ENCODE measurements at places on chromosomes 2 and 18.

- DNase-seq = no peak
Observed at GRCh38 chr2:222930862-222931261, 70.0 kb downstream of the ACSL3 start.

GRCh38 chr2:23760736-23761135 lies 166.2 kb downstream of the ATAD2B start:
- DNase-seq = no peak

DNA sequence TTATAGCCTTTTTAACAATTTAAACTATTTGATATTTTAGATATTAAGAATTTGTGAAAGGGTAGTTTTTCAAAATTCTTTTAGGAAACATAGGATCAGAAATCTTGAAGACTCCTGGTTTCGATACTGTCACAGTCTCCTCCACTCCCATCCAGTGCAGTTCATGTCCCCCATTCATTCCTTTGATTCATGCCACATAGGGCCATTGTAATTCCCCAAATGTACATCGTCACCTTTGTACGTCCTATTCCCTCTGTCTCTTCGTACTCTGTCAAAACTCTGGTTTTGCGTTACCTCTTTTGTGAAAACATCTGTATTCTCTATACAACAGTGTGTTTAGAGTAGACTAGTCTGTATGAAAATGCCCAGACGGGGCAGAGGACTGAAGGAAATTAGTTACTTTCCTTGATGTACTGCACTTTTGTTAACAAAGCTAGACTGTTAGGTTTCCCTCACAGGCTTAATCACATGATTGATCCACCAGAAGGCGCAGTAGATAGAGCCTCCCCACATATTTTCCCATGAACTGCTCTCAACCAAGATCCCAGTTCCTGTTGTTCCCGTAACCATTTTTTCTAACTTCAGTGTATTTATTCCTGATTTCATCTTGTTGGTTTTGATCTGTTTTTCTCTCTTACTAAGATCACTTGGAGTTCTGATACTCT lies 2.5 kb downstream of the MRPL35 start:
- DNase-seq = no peak

DNA sequence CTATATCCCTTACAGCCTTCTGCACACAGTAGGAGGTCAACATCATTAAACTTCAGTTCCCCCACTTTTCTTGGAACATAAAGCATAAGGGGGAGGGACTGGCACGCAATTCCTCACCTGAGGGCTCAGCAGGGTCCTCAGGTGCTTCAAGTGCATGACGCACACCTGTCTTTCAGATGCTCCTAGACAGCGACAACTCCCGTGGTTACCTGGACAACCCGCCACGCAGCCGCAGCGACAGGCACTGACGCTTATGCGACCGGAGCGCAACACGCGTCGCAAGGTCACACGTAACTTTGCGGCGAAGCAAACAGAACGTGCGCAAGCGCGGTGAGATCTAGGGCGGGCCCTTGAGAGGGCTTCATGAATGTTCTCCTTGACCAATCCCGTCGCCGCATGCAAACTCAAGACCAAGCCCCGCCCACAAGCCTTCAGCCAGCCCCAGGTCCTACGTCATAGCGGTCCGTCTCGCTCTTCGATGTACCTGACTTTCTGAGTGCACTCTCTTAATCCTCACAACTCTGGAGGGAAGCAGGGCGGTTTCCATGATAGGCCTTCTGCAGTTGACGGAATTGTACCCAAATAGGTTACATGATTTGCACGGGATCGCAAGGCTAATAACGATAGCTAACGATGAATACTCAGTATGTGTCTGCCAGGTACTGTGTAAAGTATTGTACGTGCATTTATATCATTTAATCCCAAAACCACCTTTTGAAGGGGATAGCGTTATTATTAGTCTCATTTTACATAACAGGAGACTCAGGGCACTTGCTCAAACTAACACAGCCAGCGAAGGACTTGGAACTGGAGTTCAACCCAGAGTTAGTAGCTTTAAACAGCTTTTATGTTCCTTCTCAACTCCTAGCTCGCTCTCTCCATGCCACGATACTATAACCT lies at the start of gene IFT172:
Gene IFT172, minus strand, starts transcription at position 246 of the 900 bp plus-strand sequence. Its CDS starts 90 bp downstream, at position 156.
- DNase-seq = peak; percentile 99

DNA sequence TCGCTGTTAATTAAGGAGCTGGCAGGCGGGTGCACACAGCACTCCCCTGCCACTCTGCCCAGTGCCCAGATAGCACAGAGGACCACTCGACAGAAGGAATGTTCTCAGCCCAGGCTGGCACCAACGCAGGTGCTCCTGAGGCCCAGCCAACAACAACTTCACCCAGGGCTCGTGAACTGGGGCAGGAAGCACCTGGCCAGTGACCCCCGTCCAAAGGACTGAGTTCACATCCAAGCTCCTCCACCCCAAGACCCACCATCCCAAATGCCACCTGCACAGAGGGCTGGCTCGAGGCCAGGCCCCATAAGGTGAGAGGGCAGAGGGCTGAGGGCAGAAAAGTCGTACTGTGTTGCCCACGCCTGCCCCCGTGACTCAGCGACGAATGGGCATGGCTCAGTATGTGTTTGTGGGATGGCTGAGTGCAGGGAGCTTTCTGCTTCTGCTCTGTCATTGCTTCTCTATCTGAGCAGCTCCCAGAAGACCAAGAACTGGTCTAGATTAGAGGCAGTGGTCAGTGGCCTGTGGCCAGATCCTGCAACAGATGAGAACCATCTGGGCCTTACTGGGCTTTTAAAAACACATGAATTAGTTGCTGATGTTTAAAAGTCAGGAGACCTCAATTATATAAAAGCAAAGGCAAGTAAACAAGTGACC lies 68.4 kb downstream of the POLR1A start:
- peak; percentile 16 for DNase-seq

DNA sequence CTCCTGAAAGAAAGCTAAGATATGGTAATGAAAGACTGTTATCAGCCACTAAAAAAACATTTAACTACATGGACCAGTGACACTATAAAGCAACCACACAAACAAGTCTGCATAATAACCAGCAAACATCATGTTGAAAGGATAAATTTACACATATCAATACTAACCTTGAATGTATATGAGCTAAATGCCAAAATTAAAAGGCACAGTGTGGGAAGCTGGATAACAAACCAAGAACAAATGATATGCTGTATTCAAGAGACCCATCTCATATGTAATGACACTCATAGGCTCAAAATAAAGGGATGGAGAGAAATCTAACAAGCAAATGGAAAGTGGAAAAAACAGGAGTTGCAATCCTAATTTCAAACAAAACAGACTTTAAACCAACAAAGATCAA lies 213.1 kb upstream of the CDH2 start:
- DNase-seq = no peak

- DNase-seq = no peak
Observed at GRCh38 chr2:176149939-176150583, 1.3 kb upstream of the HOXD4 start.

DNA sequence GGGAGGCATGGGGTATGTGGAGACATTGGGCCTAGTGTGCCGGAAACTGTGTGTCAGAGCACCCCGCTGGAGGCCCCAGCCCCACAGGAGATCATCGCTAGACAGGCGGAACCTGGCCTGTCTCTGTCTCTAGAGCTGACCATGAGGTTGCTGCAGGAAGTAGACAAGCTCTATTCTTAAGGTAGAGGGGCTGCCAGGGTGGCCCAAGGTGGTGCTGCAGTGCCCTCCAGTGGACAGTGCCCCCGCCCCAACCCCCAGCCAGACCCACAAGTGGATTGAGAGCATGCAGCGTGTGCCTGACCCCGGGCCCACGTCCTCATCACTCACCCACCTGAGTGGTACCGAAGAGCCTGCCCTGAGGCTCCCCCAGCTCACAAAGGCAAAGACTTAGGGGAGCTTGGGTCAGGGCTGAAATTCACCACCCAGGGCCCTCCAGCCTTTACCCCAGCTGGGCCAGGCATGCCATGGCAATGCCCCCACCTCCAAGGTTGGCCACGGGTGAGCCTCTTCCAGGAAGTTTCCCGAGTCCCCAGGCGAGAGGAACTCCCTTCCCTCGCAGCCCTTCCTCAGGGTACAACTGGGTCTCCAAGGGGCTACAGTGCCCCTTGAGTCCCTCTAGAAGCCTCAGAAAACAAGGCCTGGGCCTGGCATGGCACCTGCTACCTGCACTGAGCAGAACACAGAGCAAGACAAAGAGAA lies 155.0 kb downstream of the TTC32 start:
- no peak for DNase-seq
